Erythroblast (primary cell): ENCODE measurements at places on chromosomes 11 and 22.

DNA sequence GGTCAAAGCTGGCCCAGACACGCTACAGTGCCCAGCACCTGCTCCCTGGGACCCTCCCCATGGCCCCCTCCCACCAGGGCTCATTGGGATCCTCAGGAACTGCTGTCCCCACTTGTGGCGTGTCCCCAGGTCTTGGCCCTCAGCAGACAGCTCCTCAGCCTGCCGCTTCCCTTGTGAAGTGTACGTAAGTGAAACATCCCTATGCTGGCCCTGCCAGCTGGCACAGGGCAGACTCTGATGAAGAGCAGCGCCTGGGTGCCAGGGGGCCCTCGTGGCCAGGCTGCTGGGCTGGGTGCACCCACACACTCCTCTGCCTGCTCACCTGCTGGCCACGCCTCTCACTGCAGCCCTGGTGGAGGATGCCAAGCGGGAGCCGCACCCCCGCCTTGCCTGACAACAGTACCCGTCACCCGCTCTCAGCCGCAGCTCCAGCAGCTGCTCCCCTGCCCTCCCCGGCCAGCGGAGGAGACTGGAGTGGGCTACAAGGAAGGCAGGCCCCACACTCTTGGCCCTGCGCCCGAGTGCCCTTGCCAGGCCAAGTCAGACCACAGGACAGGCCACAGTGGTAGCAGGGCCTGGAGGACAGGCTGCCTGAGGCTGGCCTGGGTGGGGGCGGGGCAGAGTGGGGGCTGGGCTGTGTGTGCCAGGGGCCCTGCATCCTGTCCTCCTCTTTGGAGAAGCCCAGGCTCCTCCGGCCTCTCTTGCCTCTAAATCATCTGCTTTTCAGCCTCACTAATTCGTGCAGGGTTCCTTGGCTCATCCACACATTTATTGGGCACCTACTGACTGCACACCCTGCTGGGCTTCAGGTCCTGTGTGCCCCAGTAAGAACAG is 39.5 kb downstream of the IGF2 start:
- no peak for DNase-seq

DNA sequence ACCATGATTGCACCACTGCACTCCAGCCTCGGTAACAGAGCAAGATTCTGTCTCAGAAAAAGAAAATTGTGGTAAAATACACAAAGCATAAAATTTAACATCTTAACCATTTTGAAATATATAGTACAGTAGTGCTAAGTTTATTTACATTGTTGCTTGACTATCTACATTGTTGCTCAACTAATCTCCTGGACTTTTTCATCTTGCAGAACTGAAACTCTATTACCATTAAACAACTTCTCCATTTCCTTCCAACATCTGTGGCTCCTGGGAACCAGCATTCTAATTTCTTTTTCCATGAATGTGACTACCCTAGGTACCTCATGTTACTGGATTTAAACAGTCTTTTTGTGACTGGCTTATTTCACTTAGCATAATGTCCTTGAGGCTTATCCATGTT is 13.5 kb upstream of the VWA5A start:
- no peak for DNase-seq

- DNase-seq: no peak
These were observed 11.3 kb upstream of the L3MBTL2 start for GRCh38 chr22:41193829-41194228.

- DNase-seq: no peak
These were observed 69.8 kb downstream of the LHFPL7 start for GRCh38 chr22:24876700-24877099.

DNA sequence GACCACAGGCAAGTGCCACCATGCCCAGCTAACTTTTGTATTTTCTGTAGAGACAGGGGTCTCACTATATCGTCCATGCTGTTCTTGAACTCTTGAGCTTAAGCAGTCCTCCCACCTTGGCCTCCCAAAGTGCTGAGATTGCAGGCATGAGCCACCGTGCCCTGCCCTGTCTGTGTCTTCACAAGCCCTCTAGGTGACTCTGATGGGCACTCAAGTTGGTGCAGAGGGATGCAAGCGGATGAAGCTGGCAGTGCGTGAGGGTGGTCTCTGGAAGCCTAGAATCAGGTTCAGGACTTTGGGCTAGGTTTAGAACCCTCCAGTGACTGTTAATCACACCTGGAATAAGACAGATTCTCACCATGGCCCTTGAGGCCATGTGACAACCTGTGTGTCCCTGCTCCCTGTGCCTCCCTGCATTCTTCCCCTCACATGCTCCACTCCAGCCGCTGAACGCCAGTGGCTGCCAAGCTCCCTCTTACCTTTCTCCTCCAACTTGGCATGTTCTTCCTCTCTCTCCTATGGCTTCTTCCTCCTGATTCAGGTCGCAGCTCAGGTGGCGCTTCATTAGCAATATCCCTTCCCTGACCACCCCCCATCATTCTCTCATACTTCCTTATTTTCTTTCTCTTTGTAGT is 242.3 kb upstream of the TBCEL start:
- no peak for DNase-seq

DNA sequence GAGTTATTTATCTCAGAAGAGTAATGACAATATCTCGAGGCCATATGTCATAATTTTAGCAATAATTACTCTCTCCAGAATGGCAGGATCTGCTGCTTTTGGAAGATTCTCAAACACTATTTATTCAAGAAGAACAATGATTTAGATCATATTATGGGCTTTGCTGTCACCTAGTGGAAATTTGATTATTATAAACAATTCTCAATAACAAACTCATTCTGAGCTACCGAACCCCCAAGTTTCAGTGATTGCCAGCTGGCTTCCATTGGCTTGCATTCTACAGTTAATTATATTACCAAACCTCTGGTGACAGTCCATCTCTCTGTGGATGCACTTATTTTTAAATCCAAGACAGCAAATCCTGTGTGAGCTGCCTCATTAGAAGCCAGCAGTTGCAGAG is 27.9 kb upstream of the SLC36A4 start:
- DNase-seq: peak; percentile 4

GRCh38 chr11:32858731-32859130 is 29.0 kb downstream of the PRRG4 start:
- DNase-seq: no peak

DNA sequence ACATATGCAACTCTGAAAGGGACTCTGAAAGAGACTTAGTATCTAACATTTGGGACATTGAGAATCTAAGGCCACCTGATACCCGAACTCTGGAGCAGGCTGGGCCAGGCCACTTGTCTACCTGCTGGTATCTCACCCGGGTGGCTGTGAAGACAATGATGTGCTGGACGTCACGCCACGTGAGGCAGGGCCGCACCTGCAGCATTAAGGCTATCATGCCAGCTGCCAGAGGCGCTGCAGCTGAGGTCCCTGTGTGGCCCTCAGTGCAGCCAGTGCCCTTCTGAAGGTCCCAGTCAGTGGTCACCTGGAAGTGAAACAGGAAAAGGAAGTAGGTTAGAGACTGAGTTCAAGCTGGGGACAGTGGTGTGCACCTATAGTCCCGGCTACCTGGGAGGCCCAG is 12.4 kb downstream of the PCSK7 start:
- DNase-seq: no peak

- no peak for DNase-seq
These were observed 110.2 kb downstream of the MIAT start for GRCh38 chr22:26767351-26768155.

DNA sequence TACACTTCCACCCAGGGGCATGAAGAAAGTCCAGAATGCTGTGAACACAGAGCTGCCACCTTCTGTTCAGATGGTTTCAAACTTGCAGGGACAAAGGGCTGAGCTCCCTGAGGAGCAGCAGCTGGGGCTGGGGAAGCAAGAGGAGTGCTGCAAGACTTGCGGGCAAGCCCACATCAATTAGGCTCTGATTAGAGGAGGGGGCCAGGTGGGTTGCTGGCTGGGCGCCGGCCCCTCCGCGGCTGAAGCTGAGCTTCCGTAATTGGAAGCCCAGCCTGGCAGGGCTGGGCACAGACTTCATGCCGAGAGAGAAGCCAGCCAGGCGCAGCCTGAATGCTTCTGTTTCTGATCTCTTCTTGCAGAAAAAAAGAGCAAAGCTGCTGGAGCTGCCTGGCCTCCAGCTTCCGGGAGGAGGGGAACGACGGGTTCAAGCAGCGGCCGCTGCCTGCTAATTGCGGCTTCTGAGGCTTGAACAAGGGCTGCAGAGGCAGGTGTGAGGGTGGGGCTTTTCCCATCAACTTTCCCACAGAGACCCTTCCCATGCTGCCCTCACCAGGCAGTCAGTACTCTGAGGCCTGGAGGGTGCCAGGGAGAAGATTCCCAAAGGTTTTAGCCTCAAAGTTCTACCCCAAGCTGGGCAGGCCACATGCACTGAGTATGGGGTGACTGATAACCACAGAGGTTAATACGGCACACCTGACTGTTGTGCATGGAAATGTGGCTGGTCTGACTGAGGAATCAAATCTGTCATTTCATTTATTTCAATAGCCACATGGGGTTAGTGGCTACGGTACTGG is 91.1 kb upstream of the LMO1 start:
- DNase-seq: no peak

GRCh38 chr11:69909561-69910518 is 90.6 kb upstream of the FGF3 start:
- peak; percentile 41 for DNase-seq

GRCh38 chr22:45469281-45470073 is 33.2 kb upstream of the FBLN1 start:
- DNase-seq: no peak

- DNase-seq: peak; percentile 30
These were observed 84.1 kb downstream of the NXPE2 start for GRCh38 chr11:114762408-114762807.

DNA sequence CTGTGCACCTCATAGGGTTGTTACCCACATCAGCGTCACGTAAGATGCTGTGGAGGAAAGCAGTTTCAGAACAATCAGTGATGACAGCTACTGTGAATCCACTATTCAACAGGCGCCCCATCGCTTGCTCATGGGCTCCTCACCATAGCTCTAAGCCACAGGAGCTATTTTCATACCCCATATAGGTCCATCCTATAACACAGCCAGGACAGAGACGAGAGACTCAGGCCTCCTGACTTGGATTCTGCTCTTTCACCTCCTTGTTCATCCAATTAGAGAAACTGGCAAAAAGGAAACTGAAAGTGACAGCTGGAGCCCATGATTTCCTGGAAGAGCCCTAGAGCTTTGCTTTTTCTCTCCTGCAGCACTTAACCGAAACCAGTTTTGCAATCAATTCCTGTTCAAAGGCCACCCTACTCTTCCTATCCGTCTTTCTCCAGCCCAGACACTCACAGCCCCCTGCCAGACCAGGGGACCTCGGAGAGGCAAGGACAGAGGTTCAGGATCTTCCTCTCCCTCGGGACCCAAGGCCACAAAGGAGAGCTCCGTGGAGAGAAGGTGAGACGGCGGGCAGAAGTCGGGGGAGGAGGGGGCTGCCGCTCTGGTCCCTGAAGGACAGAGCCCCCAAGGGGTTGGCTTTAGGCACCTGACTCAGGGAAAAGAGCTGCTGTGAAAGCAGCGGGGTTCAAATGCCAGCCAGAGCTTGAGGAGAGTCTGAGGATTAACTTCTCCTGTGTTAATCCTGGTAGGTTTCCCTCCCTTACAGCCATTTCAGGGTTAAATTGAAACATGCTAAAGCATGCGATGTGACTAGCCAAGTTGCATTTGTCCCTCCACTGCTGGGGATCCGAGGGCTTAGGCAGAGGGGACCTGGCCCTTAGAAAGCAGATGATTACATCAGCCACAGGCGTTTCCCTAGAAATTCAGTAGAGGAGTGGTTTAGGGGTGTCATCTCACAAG is at the start of gene APOL6:
APOL6 (plus strand) TSS at position 381 of the 960 bp plus-strand sequence. CDS start 7,980 bp downstream, outside the sequence.
- peak; percentile 82 for DNase-seq

DNA sequence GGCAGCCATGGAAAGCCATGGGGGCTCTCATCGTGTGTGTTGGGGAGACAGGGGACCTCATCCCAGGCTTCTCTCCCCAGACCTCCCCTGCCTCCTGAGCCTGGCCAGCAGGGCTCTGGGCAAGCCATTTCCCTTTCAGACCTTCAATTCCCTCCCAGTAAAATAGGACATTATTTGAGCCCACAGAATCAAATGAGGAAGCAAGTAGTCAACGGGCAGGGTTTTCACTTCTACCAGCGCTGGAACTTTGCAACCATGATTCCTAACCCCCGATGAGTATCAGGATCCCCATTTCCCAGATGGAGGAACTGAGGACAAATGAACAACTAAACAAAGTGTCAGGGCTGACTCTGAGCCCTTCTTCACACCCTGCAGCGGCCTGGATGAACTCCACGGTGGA is 48.9 kb upstream of the TCF20 start:
- no peak for DNase-seq

DNA sequence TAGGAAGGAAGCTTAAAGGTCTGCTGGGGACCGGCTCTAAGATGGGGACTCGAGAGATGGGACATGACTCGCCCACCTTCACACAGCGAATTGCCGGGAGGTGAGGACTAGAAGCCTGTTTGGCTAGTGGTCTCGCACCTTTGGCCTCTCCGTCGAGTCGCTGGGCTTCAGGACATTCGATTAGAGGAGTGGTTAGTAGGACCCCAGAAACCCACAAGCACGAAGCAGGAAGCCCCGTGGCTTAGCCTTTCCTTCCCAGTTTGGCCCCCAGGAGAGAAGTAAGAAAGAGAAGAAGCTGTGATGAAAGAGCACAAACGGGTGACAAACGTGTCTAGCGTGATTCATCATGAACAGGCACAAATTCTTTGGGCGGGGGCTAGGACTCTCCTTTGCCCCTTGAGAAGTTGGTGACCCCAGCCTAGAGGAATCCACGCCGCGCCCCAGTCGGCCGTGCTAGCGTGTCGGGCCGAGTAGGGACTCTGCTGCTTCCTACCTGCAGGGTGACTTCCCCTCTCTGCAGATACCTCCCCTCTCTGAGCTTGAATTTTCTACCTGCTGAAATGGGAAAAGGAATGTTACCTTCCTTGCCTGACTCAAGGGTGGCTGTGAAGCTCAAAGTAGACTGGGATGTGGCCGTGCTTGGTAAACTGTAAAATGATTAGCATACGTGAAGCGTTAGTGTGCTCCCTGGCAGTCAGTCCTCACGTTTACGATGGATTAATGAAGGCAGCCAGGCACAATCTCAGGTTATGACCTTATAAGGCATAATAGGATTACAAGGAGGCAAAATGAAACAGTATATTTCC is 1.1 kb upstream of the ADM start:
- peak; percentile 31 for DNase-seq

- peak; percentile 83 for DNase-seq
These were observed 39.6 kb downstream of the SCGB1A1 start for GRCh38 chr11:62458212-62459002.

DNA sequence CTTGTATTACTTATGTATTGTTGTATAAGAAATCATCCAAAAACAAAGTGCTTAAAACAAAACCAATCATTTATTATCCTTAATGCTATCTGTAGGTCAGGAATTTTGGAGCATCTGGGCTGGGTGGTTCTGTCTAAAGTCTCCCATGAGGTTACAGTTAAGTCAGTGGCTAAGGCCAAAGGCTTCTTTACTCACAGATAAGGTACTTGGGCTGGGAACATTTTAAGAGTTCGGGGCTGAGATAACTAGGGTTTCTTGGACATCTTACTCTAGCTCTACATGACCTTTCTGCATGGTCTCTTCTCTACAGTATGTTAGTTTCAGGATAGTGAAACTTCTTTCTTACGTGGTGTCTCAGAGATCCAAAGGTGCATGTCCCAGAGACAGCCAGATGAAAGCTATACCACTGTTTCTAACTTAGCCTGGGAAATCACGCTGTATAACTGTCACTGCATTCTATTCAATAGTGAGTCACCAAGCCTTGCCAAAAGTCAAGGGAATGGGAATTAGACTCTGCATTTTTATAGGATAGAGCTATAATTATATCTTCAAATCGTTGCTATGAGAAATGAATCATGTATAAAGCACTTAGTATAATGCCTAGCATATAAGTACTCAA is 29.6 kb downstream of the SOX6 start:
- DNase-seq: peak; percentile 6

- DNase-seq: peak; percentile 49
These were observed 28.9 kb downstream of the THOC5 start for GRCh38 chr22:29524442-29525191.
